Colonic mucosa (tissue), 4 donors: ENCODE measurements at places on chromosomes 3 and 15. TPM values are rescaled to one million over a fixed set of nuclear protein-coding genes. Genes with fewer than 3 reads are reported as not detected.

DNA sequence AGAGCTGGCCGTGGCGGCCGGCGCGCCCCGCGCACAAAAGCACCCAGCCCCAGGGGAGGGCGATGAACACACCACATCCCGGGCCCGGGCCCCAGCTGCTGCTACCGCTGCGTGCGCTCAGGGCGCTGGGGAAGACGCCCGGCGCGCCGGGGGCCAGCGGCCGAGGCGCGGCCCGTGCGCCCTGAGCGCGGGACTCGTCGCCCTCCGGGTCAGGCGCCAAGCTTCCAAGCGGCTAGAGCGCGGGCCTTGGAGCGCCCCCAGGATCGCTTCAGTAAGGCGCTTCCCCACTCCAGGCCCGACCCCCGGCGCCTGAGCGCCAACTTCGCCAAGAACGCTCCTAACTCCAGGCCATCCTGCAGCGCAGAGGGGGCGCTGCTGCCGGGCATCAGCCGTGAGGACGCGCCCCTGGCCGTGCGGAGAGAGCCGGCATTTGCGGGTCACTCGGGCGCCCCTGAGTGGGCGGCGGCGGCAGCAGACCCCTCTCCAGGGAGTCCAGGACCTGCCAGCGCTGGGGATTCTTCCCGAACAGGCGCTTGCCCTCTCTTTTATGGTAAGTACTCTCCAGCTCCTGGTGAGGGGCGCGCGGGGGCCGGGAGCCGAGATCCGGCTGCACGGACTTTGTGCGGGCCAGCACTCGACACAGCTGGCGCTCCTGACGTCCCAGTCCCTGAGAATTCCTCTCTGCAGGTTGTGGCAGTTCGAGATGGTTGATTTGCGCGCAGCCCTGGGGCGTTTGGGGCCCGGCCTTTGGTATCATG lies 475 bp downstream of the SPSB4 start:
- no peak overlapping the region for H3K27ac ChIP-seq
- H3K36me3 ChIP-seq, result no peaks in the 10 kb centered on the region
- no peaks in the 10 kb centered on the region for H3K4me1 ChIP-seq

- H3K27me3 ChIP-seq, result no peaks in the 10 kb centered on the region
- H3K27ac ChIP-seq, result no peak overlapping the region
- DNase-seq, result no peak
- no peaks in the 10 kb centered on the region for H3K36me3 ChIP-seq
- H3K4me1 ChIP-seq, result no peaks in the 10 kb centered on the region
Observed at GRCh38 chr3:188559072-188559429, 405.1 kb downstream of the LPP start.

- H3K4me3 ChIP-seq, result no peak overlapping the region
- no peak overlapping the region for H3K27ac ChIP-seq
- H3K4me1 ChIP-seq, result no peaks in the 10 kb centered on the region
- H3K27me3 ChIP-seq, result no peaks in the 10 kb centered on the region
- H3K36me3 ChIP-seq, result no peaks in the 10 kb centered on the region
Observed at GRCh38 chr3:130480736-130481135, 36.2 kb upstream of the COL6A6 start.

DNA sequence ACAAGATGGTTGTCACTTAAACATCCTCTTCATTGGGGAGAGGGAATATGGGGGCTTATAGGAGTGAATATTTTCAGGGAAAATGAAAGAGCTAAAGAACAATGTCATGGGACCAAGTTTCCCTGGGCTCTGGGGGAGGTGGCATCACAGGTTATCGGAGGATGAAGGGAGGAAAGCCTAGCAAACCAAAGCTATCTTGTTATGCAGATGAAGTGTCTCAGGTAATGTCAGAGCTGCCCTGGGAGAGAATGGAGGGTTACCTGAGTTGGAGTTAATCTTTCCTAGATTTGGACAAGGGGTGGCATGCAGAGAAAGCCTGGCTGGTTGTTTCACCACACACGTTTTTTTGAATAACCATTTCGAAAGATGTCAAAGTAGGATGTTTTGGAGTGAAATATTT lies 308.1 kb upstream of the ATP10A start:
- H3K4me1 ChIP-seq, result no peaks in the 10 kb centered on the region
- DNase-seq, result no peak
- no peak overlapping the region for H3K4me3 ChIP-seq

GRCh38 chr3:172138792-172139507 lies 99.6 kb downstream of the FNDC3B start:
- H3K4me3 ChIP-seq, result no peak overlapping the region
- peak overlapping the region; percentile 39 for H3K27ac ChIP-seq
- peaks cover 17% of the 10 kb centered on the region for H3K4me1 ChIP-seq
- H3K36me3 ChIP-seq, result no peaks in the 10 kb centered on the region
- DNase-seq, result peak; percentile 81

- H3K4me1 ChIP-seq, result peaks cover 3% of the 10 kb centered on the region
- DNase-seq, result no peak
- no peak overlapping the region for H3K27ac ChIP-seq
- no peak overlapping the region for H3K4me3 ChIP-seq
Observed at GRCh38 chr3:195111319-195111705, 159.6 kb downstream of the XXYLT1 start.

GRCh38 chr3:152516216-152516615 lies 247.5 kb downstream of the MBNL1 start:
- no peaks in the 10 kb centered on the region for H3K36me3 ChIP-seq
- DNase-seq, result no peak
- H3K27ac ChIP-seq, result no peak overlapping the region
- no peaks in the 10 kb centered on the region for H3K27me3 ChIP-seq

DNA sequence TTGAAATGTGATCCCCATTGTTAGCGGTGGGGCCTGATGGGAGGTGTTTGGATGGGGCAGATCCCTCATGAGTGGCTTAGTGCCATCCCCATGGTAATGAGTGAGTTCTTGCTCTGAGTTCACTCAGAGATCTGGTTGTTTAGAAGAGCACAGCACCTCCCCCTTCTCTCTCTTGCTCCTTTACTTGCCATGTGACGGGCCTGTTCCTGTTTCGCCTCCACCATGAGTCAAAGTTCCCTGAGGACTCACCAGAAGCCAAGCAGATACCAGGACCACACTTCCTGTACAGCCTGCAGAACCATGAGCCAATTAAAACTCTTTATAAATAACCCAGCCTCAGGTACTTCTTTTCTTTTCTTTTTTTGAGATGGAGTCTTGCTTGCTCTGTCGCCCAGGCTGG lies 46.6 kb downstream of the ANP32A start:
- DNase-seq, result no peak
- no peak overlapping the region for H3K4me3 ChIP-seq
- H3K27me3 ChIP-seq, result no peaks in the 10 kb centered on the region
- H3K4me1 ChIP-seq, result no peaks in the 10 kb centered on the region
- no peaks in the 10 kb centered on the region for H3K36me3 ChIP-seq

- H3K27ac ChIP-seq, result no peak overlapping the region
- no peak for DNase-seq
- no peak overlapping the region for H3K4me3 ChIP-seq
- H3K4me1 ChIP-seq, result no peaks in the 10 kb centered on the region
Observed at GRCh38 chr3:147843331-147843730, 434.2 kb downstream of the ZIC1 start.

C3orf80 gene
- total RNA-seq, result 1.9 TPM

WDR53 gene
- total RNA-seq, result 8.0 TPM

DUOXA2 gene
- total RNA-seq, result 48.5 TPM

TMED3 gene
- 84.7 TPM for total RNA-seq
